Peyer's patch (tissue), 4 donors: ENCODE measurements at places on chromosomes 6 and 20. TPM values are rescaled to one million over a fixed set of nuclear protein-coding genes. Genes with fewer than 3 reads are reported as not detected.

- DNase-seq = no peak
Measured at GRCh38 chr6:144549837-144550747, 265.0 kb downstream of the UTRN start.

Gene PLN
- 28.9 TPM for total RNA-seq

Gene REPS1
- 90.4 TPM for total RNA-seq

DNA sequence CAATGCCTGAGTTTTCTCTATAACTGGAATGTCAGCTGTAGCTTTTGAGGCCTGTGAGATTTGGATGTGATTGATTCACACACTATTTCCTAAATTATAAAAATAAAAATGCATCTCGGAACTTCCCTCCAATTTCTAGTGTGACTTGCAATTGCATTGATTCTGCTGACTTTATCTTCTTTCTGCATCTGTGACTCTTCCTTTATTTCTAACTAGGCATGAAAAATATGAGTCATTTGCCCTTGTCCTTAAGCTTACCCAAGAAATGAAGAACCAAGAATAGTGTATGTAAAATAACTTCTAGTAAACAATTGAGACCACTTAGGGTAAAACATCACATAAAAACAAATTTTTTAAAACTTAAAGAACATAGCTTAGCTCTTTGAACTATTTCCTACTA lies 12.9 kb downstream of the OR2J2 start:
- DNase-seq = no peak

GRCh38 chr6:18579869-18580268 lies 192.7 kb downstream of the RNF144B start:
- DNase-seq = no peak

GRCh38 chr6:10687582-10687981 lies 6.8 kb downstream of the C6orf52 start:
- no peak for DNase-seq

DNA sequence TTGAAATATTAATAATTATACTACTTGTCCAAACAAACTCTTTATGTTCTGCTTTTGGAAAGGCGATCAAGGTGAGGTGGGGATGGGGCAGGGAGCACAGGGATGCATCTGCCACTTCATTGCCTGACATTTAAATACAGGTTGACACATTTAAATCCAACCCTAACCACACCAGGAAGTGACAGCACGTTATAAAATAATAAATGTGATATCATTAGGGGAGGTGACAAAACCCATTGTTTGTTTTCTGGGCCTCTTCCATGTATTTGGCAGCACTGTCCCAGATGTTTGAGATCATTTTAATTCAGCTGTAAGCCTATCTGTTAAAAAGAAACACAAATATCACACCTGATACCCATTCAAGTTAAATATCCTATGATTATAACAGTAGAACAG lies 342.4 kb upstream of the ARID1B start:
- no peak for DNase-seq

Gene YTHDF1
- 27.7 TPM for total RNA-seq

GRCh38 chr6:142635130-142635529 lies 309.8 kb downstream of the HIVEP2 start:
- no peak for DNase-seq

GRCh38 chr20:24651976-24652345 lies 182.5 kb downstream of the SYNDIG1 start:
- DNase-seq = peak; percentile 7

Gene IDH3B
- total RNA-seq = 130 TPM

Gene RCAN2
- total RNA-seq = 4.7 TPM
